ENCODE measurements at places on chromosomes 11 and 22.

GRCh38 chr11:62298975-62299374 lies at the start of gene SCGB1D4:
Gene SCGB1D4, minus strand, starts transcription at chr11:62299075. Its CDS starts 65 bp downstream, at chr11:62299010.
- no peak for DNase-seq

DNA sequence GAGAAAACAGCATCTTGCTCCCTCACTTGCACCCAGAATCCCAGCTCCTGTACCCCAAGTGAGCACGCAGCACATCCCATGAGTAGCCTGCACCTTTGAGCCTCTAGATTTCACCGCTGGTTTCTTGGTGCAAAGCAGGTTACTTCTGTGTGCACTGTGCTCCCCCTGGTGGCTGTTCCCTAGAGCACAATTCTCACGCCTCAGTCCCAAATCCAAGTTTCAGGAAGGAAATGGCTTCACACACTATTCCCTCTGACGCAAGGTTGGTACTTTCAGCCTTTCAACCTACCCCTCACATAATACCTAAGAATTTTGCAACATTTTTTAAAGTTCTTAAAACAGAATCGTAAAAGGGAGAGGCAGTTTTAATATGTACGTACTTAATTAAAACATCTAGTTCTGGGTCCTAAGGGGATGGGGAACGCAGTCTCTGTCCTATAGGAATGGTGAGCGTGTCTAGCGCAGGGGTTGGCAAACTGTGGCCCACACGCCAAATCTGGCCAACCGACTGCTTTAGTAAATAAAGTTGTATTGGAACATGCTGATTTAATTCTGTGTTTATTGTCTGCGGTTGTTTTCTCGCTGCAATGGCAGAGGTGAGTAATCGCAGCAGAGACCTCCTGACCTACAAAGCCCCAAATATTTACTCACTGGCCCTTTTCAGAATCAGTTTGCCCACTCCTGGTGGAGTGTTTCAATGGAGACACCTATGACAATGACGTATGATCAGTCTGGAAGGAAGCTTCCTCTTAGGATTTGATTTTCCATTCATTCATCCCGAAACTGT lies 27.5 kb downstream of the DHCR7 start:
- peak; percentile 40 for DNase-seq

DNA sequence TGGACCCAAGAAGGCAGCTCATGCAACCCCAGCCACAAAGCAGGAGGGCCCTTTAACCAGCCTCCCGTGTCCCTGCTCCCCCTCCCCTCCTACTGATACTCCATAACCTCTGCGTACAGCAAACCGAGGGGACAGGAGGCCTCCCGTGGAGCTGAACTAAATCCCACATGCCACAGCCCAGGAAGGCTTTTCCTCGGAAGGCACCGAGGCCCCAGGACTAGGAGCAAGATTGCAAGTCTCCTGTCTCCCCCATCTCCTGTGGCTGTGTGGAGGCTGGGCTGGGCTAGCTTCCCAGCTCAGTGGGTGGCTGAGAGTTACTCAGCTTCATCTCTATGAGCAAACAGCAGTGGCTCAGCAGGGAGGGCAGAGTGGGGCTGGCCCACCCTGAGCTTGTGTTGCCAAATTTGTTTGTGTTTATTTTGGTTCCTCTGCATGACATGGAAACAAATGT lies 62.7 kb upstream of the NECTIN1 start:
- no peak for DNase-seq

GRCh38 chr22:24178502-24179440 lies 2.5 kb upstream of the SUSD2 start:
- DNase-seq, result no peak

DNA sequence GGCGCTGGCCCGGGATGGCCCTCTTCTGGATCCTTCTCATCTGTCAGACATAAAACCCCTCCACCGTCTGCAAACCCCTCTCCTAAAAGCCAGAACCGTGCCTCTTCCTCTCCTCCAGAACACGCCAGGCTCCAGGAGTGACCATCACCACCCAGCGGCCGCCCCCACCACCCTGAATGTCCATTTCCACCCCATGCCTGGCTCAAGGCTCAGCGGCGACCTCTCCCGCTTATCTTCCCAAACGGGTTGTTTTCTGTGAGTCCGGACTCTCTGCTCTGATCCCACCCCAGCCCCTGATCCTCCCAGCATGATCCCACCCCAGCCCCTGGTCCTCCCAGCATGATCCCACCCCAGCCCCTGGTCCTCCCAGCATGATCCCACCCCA lies 37.6 kb downstream of the CELSR1 start:
- DNase-seq, result no peak

GRCh38 chr11:118437208-118438125 lies 1.2 kb downstream of the KMT2A start:
- DNase-seq, result no peak

DNA sequence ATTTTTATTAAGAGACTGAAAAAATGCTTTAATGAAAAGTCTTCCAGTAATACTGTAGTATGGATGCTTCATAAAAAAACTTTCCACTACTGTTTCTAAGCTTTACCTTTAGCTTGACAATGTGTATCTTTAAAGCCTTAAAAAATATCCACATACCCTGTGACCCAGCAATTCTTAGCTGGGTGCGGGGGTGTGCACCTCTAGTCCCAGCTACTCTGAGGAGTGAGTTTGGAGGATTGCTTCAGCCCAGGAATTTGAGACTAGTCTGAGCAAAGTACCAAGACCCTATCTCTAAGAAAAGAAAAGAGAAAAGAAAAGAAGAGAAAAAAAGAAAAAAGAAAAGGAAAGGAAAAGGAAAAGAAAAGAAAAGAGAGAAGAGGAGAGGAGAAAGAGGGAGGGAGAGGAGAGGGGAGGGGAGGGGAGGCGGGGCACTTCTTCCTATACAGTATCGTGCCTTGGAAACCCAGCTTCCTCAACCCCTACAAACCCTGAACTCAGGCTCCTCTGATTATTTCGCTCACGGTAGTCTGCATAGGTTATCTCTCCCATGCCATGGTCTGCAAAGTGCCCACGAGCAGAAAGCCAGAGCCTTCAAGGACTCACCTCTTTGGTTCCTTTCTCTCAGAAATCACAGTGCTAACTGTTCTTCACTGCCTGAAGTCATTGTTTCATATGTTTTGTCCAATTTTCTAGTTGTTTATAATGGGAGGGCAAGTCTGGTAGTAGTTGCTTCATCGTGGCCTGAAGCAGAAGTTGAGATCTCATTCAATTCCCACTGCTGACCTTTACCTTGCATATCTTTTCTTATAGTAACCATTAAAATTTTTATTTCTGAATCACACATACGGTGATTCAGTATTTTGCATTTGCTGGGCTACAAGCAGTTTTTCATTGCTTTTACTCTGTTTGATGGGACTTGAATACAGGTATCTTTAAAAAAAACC lies 82.2 kb downstream of the FAM83F start:
- no peak for DNase-seq

GRCh38 chr11:91404344-91404743 lies 820.3 kb upstream of the FAT3 start:
- DNase-seq, result no peak

- no peak for DNase-seq
These were observed 358.7 kb upstream of the PDGFD start for GRCh38 chr11:104522650-104523049.

DNA sequence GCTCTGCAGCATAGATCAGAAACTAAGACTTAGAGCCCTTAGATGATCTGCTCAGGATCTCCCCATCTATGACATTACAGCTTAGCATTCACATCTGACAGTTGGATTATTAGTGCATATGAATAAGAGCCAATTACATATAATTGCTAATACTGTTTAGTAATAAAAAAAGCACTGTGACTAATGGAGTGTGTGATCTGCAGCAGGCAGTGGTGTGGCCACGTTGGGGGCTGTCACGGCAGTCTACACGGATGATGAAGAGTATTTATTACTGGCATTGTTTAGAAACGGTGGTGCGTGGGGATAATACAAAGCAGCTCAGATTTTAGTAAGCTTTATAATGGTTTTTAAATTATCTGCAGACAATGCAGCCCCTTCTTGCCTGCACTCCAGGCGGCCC lies 93.5 kb upstream of the TIMP3 start:
- no peak for DNase-seq

- no peak for DNase-seq
These were observed 183.5 kb upstream of the SNX19 start for GRCh38 chr11:131099746-131100145.

DNA sequence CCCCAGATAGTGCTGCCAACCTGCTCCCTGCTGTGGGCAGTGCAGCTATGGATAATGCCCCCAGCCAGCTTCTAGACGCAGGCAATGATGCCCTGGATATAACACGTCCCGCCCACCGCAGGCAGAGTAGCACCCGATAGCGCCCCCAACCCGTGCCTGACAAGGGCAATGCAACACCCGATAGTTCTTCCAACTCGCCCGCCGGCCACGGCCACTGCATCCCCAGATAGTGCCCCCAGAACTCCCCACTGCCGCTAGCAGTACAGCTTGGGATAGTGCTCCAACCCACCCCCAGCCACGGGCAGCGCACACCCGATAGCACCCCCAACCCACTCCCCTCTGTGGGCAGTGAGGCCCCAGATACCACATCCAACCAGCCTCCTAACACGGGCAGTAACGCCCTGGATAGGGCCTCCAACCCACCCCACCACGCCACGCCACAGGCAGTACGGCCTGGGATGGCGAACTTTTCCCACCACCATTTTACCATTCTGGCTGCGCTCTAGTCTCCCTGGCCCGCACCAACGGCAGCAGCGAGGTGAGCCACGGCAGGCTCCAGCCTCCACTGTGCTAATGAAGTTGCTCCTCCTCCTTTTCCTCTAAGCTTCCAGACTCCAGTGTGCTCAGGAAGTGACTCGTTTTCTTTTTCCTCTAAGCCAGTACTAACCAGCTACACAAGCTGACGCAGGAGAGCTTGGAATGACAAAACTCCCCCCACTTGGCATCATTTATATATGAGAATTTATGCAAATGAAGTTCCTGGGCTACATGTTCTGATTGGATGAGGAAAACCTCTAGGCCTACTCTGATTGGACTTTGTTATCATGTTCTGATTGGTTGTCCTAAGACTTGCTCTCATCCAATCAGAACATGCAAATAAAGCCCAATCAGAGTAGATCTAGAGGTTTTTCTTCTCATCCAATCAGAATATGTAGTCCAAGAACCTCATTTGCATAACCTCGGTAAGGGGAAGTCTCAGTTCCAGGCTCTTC lies 3.0 kb upstream of the RFPL3 start:
- no peak for DNase-seq

DNA sequence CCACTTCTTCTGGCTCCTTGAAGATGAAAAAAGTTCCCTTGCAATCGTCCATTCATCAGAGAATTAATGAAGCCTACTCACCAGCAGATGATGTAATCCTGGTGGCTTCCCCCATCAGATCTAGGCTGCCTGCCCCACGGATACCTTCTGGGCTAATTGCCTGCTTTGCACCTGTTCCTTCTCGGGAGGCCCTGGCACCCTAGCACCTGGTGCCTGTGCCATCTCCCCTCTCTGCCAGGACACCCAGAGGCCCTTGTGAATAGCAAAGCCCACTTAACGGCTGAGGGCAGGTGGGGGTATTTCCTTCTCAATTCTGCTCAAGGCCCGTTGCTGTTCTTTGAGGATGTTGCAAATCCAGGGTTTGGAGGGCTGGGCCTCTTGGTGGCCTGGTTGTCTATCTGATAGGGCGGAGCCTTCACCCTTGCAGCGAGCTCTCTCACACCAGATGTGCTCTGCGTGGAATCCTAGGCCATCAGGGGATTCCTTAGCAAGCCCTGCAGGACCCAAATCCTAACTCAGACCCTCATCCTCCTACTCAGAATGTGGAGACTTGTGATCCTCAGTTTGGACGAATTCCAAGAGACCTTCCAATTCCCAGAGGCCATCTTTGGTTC lies at the start of gene LMO2:
TSS of gene LMO2 (minus strand) at position 363 of the 614 bp plus-strand sequence. CDS start 22,360 bp downstream, outside the sequence.
- DNase-seq, result no peak

DNA sequence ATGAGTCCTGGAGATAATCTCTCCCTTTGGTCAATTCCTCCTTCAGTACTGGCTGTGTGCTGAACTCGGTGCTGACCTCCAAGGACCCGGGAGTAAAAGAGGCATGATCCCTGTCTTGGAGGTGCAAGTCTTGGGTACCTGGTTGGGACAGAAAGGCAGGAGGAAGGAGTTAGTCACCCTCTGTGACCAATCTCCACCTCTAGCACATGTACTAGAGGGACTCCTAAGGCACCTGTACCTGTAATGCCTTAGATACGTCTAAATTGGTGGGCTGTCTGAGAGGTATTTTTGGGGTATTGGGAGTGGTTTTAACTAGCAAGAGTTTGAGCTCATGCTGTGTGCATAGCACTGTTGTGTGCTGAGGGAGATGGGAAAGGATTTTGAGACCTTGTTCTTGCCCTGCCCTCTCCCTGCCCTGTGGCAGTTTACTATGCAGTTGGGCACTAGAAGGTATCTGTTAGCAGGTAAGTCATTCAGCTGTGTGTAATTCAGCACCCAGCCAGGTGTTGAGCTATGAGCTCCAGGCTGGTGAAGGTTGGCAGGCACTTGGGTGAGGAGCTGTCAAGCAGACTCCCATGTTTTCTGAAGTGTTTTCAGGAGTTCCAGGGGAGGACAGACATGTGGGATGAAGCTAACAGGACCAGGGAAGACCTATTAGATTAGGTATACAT lies 2.5 kb downstream of the PANX1 start:
- DNase-seq, result no peak

DNA sequence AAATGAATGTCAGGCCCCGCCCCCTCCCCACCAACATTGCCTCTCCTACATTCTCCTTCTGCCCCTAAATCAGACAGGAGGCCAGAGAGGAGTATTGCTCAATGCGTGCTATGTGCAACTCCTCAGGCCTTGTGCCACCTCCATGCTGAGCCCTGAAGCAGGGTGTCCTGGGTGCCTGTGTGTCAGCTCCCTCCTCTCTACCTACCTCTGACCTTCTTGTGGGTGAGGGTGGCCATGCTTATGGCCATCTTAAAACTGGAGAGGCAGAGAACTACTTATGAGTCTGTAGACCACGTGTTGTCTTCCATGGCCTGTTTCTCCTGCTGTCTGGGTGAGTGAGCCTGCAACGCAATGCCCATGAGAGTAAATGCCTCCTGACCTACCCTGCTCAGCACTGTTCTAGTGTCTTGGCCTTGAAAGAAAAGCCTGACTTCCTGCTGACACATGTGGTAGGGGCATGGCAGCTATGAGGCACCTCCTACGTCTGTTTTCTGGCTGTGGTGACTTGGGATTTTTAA lies 10.5 kb downstream of the MCAM start:
- no peak for DNase-seq

- DNase-seq, result no peak
These were observed 72.1 kb upstream of the YWHAH start for GRCh38 chr22:31872209-31872608.

DNA sequence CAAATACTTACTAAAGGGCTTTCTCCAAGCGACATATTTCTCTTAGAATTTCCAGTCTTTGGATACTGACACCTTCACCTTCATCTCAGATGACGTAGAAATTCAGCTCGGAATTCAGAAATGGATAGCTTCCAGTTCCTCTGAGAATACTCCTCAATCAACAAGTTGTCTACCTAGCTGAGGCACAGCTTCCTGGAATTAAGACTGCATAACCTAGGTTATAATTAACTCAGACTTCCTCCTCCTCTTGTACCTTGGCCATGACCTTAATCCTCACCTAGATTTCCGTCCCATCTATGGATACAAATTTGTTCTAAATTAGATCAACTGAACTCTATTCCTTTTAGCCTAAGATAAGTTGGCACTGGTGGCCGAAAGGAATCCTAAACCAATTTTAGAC lies 17.4 kb downstream of the ATP5MG start:
- DNase-seq, result no peak

DNA sequence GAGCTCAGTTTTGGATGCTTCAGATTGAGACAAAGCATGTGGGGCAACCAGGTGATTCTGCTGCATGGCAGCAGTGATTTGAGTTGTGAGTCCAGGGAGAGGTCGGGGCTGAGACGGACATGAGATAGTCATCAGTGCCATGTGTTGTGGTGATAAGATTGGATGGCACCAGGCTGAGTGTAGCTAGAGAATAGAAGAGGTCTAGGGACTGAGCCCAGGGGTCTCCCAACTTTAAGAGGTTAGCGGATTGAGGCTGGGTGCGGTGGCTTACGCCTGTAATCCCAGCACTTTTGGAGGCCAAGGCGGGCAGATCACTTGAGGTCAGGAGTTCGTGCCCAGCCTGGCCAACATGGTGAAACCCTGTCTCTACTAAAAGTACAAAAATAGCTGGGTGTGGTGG lies 6.3 kb upstream of the CTSD start:
- no peak for DNase-seq
